ENCODE measurements at places on chromosomes 1 and 21.

DNA sequence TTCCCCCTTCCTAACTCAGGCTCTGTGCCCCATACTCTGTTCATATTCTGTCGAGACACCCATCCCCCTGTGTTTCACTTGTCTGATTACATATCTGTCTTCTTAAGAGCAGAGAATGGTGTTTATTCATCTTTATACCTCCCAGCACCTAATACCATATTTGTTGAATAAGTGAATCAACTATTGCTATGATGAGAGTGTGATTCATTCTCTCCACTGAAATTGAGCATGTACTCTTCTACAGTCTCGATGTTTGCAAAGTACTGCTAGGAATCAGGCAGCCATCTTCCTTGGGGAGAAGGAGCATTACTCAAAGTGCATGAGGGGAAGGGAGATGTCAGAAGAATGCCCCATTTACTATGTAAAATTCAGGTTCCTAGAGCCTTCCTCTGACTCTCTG, 27.0 kb downstream of the TBX15 start:
- DNase-seq: no peak

DNA sequence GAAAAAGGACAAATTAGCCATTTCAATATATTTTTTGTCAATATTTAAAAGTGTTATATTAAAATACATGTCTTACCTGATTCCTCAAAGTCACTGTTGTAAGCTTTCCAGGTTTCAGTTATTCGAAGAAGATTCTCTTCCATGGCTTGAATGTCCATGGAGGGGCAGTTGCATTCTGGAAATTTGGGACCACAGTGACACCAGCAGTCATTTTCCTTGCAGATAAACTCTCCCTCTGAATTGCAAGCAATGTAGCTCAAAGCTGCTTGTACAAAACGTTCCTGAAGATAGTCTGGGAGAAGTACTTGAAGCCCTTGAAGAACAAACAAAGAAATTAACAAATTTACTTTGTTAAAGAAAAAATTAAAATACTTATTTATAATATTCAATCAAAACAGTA, 251.7 kb downstream of the BRINP3 start:
- no peak for DNase-seq

- DNase-seq: no peak
Observed at GRCh38 chr1:215643592-215644321, 76.7 kb downstream of the KCTD3 start.

GRCh38 chr1:19179597-19180264, 30.3 kb downstream of the UBR4 start:
- DNase-seq: peak; percentile 15

DNA sequence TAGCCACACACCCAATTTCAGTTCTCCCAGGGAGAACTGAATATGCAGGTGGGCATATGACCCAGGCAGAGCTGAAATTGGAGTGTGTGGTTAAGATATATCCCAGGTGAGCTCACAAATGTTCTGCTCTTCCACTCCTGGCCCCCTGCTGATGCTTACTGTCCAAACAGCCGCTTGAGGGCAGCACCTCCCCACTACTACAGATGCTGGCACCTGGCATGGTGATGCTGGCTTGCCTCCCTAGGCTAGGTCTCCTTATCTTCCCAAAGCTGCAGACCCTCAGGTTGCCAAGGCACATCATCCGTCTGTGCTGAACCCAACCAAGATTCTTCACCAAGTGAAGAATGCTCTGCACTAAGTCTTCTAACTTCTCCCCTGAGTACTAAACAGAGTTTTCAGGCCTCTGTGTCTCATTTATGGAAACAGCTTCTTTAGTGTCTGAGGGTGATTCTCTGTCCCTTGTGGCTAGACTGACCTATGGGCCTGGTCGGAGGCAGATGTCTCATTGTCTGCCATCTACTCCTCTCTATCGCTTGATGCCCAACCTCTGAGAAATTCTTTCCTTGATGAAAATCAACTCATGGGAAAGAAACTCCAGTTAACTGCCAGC, 27.2 kb downstream of the XCL1 start:
- peak; percentile 61 for DNase-seq

DNA sequence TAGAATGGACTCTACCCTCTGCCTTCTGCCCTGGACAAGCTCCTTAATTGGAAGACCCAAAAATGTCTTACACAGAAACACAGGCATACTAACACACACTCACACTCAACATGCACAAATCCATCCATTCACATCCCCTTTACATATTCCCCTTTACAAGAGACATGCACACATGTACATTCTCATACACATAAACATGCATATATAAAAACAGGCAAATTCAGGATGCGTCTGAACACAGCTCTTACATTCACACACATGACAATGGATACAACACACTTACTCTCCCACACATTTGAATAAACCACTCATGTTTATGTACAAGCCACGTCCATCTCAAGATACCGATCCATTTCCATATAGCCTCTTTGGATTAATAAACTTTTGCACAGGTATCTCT, 84.4 kb downstream of the HMGB4 start:
- no peak for DNase-seq

GRCh38 chr1:194181845-194182244, 995.4 kb upstream of the B3GALT2 start:
- DNase-seq: no peak

GRCh38 chr1:39525366-39526165, 34.1 kb downstream of the BMP8A start:
- peak; percentile 65 for DNase-seq

DNA sequence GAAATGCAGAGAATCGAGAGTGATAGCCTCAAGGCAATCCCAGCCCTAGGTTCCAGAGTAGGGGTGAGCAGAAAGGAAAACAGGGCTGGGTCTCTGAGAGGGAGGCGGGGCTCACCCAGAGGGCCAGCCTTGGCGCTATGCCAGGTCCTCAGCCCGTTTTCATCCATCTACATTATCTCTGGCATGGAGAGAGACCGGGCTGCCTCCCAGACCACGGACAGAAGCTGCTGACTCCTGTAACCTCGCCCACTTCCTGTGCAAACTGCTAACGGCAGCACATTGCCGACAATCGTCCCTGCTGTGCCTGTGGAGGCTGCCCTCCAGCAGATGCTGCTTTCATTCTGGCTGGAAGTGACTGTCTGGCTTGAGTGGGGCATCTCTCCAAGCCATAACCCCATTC, 569.1 kb downstream of the NPHP4 start:
- DNase-seq: peak; percentile 28

Measured in CD4-positive, alpha-beta T cell treated with Interleukin-4 for 4 hours (primary cell).